Activated T-helper 1 cell treated with anti-CD3 and anti-CD28 coated beads, Interleukin-2, amount 50 U/mL, for 16 hours (primary cell): ENCODE measurements at places on chromosomes 4 and X.
A peak's percentile ranks its signal among the peaks of the same experiment; 100 is the strongest.

GRCh38 chr4:145179281-145179860 lies 1.0 kb downstream of the OTUD4 start:
- peak; percentile 42 for DNase-seq

- no peak for DNase-seq
These were observed 111.1 kb downstream of the SH3RF1 start for GRCh38 chr4:169159624-169160171.

DNA sequence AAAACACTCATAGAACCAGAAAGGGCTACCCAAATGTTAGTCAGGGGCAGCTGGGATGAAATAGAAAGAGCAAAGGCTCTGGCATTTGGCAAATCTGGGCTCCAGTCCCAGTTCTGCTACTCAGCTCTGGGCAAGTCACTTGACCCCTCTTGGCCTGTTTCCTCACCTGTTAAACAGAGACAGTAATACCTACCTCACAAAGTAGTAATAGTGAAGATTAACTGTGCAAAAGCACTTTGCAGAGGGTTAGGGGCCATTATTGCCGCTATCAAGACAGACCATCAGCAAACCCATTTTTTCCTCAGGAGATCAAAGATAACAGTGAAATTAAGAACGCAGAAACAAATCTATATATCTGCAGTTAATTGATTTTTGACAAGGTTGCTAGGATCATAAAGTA lies 20.6 kb downstream of the ZBTB33 start:
- no peak for DNase-seq

- no peak for DNase-seq
These were observed 23.8 kb downstream of the PPP1R2C start for GRCh38 chrX:42754115-42754514.

DNA sequence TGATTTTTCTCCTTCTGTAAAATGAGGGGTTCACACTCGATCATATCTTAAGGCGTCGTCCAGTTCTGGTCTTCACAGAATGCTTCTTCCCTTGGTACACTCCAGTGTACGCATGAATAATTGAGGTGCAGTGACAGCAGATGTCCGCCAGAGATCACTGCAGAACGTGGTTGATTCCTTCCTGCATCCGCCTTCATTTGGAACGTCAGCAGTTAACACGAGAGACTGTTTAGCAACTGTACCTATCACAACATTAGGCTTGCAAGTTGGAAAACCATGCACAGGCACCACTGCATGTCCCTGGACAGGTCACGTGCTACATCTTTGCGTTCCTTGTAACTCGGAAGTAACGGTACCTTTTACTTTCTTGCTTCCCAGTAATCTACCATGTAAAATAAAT lies 66.0 kb upstream of the GEMIN8 start:
- DNase-seq = no peak

- no peak for DNase-seq
These were observed 763.4 kb upstream of the EPHA5 start for GRCh38 chr4:66433706-66434105.

DNA sequence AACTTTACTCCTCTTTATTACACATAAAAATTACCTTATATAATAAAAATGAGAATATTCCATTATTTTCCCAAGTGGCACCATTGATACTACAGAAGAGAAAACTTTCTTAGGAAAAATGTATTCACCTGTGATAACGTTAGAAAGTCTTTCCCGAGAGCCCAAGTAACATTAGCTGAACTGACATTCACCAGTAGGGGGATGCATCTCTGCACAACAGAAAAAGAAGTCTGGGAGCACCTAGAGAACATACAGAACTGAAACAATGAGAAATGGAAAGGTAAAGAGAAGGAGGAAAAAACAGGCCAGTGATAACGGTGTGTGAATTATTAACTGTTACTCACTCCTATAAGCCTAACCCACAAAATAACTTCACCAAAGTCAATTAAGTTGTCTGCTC lies 423.3 kb downstream of the CENPC start:
- DNase-seq = no peak

DNA sequence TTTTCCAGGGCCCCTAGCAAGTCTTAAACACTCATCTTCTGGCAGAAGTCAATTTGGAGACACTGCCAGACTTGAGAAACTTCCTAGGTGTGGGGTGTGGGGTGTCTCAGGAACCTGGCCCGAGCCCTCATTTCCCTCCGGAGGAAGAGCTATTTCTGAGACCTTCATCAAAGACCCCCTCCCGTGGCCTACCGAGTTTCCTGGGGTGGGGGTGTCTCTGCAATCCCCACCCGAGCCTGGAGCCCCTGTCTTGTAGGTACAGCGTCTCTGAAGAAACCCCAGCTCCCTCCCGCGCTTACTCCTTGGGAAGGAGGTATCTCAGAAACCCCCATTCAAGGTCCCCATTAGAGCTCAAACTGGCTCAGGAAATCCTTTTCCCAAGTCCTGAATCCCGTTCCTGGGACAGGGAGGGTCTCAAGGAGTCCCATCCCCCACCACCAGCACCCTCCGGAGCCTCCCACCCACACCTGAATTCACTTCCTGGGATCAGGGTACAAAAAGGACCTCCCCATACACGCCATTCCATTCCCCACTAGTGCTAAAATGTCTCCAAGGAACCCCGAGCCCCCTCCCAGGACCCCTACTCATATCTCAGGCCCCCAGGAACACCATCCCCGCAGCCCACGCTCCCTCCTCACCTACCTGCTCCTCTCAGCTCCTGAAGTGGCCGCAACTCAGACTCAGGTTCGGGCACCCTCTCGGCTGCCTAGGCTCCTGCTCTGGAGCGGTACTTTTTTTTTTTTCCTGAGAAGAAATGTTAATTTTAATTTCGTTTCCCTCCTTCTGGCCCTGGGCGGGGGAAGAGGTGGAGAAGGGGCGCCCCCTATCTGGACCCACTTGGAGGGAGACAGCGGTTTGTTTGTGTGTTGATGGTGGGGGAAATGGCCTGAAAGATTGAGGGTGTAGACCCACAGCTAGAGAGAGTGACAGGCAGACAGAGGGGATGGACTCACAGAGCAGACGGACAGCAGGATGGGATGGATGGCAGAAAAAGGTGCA lies 1.1 kb downstream of the SLC38A5 start:
- no peak for DNase-seq

- no peak for DNase-seq
These were observed 62.3 kb upstream of the LNX1 start for GRCh38 chr4:53653484-53654053.

GRCh38 chr4:107863850-107864371 lies 39.2 kb downstream of the SGMS2 start:
- no peak for DNase-seq

- DNase-seq = no peak
These were observed 20.8 kb downstream of the FGFRL1 start for GRCh38 chr4:1031956-1032795.

DNA sequence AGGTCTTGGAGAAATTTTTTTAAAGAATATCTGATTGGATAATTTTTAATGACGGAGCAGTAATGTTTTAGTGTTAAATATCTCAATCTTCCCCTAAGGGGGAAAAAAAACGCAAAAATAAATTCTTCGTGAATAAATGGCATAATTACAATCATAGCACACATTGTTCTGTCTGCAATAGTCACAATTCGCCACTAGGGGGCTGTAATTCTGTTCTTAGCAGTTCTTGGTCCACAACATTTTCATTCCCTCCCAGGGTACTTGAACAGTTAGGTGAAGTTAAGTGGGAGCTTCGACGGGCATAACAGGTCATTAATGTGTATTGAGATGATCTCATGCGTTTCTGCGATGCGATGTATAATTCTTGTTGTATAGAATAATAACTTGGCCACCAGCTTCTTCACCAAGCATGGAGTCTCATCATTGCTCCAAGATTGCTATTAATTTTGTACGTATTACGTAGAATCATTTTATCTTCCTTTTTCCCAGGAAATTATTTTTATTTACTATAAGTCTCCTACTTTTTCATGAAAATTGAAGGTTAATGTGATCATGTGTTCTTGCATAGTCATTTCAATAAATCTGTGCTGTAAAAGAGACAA lies 27.2 kb downstream of the HTR2C start:
- DNase-seq = no peak

DNA sequence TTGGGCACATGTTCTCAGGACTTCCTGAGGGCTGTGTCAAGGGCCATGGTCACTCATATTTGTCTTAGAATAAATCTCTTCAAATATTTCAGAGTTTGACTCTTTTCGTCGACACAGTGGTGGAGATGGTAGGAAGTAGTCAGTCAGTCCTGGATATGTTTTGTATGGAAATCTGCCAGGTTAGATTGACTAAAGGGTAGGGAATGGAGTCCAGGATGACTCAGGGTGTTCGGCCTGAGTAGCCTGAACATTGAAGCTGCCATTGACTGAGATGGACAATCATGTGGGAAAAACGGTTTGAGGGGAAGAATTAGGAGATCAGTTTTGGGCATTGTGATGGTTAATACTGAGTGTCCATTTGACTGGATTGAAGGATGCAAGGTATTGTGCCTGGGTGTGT lies 177.1 kb upstream of the CENPE start:
- no peak for DNase-seq

DNA sequence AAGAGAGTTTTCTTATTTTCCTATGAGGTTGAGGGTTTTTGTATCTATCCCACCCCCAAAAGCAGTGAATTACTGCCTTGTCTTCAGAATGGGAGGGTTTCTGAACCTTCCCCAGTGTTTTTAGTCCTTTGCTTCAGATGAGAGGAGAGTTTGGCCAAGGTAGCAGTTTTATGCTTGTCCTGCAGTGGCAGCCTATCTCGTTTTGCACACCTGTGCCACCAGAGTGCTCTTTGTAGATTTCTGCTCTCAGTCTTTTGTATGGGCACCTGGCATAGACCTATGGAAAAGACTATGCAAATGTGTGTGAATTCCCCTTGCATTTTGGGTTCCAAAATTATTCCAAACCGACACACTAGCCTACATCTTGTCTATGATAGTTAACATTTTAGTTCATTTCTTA lies 5.8 kb downstream of the TBC1D19 start:
- no peak for DNase-seq

GRCh38 chr4:94826206-94826605 lies 68.5 kb downstream of the BMPR1B start:
- no peak for DNase-seq

- no peak for DNase-seq
These were observed 92.0 kb upstream of the TEX13D start for GRCh38 chrX:124240422-124240821.

- DNase-seq = no peak
These were observed 107.8 kb upstream of the CBLL2 start for GRCh38 chrX:22164770-22165388.

GRCh38 chr4:148159793-148160192 lies 282.4 kb downstream of the NR3C2 start:
- no peak for DNase-seq

DNA sequence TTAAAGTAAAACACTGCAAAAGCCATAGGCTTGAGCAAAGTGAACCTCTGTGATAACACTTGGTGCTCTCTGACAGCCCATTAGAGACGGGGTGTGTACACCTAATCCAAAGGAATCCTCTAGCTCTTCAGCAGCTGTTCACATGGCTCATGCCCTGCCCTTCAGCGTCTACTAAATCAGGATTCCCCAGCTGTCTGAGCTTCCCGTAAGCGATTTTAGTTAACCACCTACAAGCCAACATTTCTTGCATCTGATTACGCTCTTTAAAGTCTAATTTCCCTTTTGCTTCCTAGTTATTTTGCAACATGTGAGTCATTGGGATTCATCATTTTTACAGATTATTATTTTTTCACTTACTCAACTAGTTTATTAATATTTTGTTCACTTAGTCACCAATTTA lies 6.5 kb downstream of the DMD start:
- DNase-seq = no peak

DNA sequence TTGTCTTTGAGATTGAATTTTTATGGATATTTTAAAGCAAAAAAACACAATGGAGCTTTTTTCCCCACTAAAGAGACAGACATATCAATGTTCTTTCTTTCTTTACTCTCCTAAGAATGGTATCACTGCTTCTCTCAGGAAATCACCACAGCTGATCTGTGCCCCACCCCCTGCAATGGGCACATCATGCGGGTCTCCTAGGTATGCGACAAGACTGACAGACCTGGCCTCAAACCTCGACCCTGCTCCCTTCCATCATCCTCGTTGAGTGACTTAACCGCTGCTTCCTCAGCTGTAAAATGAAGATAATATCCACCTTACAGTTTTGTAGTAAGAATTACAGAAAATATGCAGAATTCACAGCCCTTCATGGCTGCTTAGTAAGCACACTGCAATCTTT lies 58.3 kb downstream of the LEF1 start:
- no peak for DNase-seq

- no peak for DNase-seq
These were observed 7.1 kb upstream of the ELF2 start for GRCh38 chr4:139184129-139184528.

GRCh38 chrX:77433001-77433400 lies 14.2 kb upstream of the FGF16 start:
- no peak for DNase-seq

DNA sequence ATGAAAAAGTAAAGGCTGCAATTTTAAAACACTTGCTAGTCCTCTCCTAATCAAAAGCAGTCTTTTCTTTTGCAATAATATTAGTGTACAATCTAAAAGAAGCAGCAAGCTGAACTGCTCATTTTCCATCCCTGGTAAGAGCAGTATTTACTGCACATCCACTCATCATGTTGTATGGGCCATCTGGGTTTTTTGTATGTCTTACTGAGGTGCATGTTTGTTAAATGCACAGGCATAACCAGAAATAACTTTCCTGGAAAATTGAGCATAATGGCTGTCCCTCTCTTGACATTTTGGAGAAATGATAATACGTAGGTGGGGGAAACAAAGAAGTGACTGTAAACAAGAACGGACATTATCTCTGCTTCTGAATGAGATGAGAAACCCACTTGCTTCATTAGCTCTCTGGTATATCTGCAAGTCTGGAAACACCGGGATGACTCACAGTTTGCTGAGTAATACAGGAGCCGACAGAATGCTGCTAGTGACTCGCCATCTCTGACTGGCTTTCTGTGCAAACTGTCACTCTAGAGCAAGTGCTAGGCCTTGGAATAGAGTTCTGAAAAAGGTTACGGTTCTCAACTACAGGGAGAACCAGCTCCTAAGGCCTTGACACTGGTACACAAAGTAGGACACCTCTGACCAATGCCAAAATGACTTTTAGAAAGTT lies 85.7 kb upstream of the MTM1 start:
- no peak for DNase-seq
